NCI-H1092 (cell line): ENCODE measurements at places on chromosomes 2 and 18.

GRCh38 chr18:23494992-23495391 lies 8.3 kb upstream of the RMC1 start:
- no peak for DNase-seq

DNA sequence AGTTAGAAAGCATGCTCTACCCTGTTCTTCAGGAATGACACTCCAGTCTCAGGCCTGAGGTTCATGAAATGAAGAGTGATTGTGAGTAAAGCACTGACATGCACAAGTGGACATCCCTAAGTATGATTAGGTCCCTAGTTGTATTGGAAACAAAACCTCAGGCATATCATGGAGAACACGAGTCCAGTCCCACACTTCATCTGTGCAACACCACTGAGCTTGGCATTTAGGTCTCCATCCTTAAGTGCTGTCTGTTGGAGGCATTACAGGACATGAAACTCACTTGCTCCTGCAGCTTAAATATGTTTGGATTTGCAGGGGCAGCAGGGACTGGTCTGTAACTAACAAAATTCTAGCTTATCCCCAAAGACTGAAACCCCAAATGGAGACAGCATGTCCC lies 250.3 kb upstream of the KLHL29 start:
- no peak for DNase-seq

DNA sequence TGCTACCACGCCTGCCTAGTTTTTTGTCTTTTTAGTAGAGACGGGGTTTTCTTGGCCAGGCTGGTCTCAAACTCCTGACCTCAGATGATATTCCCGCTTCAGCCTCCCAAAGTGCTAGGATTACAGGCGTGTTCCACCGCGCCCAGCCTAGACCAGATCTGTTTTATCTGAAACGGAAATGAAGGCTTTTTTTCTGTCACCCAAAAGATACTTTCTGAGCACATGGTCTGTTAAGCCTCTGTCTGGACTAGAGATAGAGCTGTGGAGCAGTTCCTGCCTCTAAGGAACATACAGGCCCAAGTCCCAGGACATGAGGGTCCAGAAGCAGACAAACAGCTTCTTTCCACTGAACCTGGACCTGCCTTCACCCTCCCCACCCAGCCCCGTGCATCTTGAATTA lies 43.6 kb upstream of the PTMA start:
- DNase-seq, result no peak

GRCh38 chr2:200405599-200406298 lies 99.3 kb downstream of the SPATS2L start:
- DNase-seq, result no peak

DNA sequence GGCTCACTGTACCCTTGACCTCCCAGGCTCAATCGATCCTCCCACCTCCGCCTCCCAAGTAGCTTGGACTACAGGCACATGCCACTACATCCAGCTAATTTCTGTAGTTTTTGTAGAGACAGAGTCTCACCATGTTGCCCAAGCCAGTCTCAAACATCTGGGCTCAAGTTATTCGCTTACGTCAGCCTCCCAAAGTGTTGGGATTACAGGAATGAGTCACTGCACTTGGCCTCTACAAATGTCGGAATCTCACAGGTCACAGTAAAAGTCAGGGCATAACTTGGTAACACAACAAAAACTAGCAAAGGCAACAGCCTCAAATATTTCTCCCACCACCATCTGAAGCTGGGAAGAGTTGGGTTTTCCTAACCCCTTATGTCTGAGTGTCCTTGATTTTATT lies 25.3 kb downstream of the SCG2 start:
- DNase-seq, result no peak

DNA sequence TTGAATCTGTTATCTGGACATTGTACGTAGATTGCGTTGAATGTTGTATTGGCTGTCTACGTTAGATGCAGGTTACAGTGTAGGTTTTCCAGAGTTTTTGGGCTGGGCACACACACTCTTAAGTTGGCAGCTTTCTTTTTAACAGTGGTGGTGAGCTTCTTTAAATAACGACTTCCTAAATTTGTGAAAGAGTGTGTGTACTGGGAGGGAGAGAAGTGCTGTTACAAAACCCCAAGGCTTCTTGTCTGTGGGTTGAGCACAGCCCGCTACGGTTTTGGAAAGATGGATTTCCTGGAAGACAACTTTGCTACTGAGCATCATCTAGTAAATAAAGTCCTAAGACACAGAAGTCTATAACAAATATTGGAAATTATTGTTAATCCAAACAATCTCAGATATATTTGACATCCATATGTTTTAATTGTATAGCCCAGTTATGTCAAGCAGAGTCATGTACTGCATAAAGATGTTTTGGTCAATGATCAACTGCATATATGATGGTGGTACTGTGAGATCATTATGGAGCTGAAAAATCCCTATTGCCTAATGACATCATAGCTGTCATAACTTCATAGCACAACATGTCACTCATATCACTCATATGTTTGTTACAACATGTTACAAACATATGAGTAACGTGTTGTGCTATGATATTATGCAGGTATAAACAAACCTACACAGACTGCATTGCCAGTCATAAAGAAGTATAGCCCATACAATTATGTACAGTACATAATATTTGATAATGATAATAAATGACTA lies 7.9 kb upstream of the THUMPD2 start:
- no peak for DNase-seq

GRCh38 chr2:219626540-219626939 lies 890 bp upstream of the SLC4A3 start:
- no peak for DNase-seq

DNA sequence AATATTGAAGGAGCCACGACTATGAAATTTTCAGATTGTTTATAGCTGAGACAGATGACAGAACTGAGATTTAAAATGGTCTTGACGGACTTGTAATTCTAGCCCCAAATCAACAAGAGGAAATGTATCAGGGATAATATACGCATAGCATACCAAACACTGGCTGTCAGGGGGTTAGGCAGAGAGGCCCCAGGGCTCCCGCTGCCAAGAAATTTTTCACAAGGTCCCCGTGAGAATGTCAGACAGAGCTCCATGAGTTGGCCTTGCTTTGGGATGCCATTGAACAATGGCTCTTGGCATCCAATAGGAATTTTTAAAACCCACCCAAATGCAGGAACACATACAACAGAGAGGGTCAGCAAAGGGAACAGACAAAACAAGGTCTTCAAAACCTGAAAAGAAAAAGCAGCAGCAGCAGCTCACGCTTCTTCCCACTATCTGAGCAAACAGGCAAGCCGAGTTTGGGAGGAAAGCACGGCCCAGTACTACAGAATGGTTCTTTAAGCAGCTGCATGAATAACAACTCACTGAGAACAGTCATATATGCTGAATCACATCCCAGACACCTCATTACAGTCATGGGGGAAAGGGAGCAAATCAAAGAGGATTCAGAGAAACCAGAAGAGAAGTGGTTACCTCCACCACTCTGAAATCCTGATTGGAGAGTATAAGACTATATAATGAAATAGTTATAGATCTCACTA lies 445.6 kb downstream of the RND3 start:
- no peak for DNase-seq

- DNase-seq, result no peak
Measured at GRCh38 chr2:102391565-102391964, 31.4 kb upstream of the IL18RAP start.

GRCh38 chr18:26943906-26944305 lies 78.4 kb upstream of the AQP4 start:
- no peak for DNase-seq

DNA sequence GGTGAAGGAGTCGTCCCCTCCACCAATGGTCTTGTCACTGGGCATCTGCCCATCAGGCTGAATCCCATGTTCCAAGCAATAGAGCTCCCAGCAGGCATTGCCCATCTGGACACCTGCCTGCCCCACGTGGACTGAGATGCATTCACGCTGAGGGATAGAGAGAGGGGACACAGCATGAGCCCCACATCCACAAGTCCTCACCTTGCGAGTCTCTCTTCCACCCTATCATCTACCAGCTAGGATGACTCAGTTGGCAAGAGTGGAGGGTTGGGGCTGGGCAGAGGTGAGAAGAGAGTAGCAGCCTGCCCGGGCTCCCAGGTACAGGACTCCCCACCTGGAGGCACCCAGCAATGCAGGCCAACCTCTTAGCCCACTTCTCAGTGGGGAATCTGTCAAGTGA lies 959 bp upstream of the TUBA4B start:
- DNase-seq, result no peak

DNA sequence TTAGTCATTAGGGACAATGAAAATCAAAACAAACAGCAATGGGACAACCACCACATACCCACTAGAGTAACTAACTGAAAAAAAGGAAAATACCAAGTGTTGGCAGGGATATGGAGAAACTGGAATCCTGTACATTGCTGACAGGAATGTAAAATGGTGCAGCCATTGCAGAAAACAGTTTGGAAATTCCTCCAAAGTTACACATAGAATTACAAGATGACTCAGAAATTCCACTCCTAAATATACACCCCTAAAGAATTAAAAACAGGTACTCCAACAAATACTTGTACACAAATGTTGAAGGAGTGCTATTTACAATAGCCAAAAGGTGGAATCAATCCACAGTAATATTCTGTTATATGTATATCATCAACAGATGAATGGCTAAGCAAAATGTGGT lies 110.9 kb downstream of the ROCK1 start:
- DNase-seq, result no peak

DNA sequence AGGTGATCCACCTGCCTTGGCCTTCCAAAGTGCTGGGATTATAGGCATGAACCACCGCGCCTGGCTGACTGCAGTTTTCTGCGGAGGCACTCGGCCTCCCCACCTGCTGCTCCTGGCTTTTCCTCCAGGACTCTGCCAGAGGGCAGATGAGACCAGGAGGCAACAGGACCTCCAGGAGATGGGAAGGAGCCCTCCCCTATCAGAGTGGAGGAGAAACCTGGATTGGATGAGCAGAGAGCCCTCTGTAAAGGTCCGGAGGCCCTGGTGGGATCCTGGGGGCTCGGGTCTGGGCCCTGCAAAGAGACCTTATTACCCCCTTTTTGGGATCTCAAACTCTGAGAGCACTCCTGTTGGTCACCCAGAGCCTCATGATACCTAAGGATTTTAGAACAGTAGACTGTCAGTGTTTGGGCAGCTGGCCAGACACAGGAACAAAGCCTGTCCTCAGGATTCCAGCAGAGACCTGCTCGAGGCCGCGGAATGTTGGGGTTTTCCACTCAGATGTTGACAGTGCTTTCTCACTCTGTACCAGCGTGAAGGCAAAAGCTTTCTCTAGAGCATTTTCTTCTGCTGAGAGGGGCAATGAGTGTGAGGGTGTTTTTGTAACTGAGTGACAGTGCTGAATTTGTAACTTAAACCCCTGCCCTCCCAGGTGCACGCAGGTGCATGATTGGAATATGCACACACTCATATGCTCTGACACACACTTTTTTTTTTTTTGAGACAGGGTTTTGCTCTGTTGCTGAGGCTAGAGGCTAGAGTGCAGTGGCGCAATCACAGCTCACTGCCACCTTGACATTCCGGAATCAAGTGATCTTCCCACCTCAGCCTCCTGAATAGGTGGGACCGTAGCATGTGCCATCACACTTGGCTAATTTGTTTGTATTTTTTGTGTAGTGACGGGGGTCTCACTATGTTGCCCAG lies 48.4 kb downstream of the NPPC start:
- DNase-seq, result no peak

DNA sequence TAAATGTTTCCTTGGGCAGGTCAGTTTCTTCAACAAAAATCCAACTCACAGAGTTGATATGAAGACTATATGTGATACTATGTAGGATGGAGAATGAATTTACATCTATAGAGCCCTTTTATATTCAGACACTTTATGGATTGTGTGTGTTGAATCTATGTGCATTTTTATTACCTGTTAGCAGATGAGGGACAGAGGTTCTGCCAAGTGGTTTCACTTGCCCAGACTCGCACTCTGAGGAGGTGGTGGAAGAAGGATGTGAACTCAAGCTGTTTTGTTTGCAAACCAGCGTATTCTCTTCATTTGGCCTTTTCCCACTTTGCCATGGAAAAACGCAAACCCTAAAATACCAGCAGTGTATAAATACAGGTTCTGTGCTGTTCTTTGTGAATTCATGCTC lies 237.6 kb downstream of the TDRD15 start:
- no peak for DNase-seq

DNA sequence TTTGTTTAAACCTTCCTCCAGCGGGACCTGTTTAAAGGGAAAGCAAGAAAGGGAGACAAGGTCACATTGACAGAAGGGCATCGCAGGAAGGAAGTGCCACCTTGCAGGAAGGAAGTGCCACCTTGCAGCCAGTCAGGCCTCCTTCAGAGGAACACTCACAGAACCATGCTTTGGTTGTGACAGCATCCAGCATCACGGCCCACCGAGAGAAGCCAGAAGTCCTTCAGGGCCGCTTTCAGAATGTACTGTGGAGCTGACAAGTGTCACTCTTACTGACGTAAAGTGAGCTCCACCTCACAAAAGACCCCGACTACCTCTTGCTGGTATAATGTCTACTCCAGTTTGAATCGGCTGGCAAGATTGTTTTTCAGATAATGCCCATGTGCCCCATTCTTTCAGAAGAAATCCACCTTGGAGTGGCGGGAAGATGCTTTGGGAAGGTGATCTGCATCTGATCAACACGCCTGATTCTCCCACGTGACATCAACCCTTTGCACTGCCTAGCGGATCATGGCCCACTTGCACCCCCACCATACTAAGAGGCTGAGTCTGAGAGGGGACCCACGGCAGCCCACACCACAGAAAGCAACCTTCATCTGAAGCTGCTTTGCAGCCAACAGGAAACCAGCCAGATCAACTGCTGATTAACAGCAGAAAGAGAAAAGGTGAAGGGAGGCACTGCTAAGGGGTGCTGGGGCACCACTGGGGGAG lies 99.8 kb downstream of the UXS1 start:
- DNase-seq, result no peak

GRCh38 chr2:3356799-3357198 lies 20.8 kb downstream of the EIPR1 start:
- DNase-seq, result no peak

GRCh38 chr2:101026253-101026701 lies 24.2 kb downstream of the RPL31 start:
- DNase-seq, result no peak

DNA sequence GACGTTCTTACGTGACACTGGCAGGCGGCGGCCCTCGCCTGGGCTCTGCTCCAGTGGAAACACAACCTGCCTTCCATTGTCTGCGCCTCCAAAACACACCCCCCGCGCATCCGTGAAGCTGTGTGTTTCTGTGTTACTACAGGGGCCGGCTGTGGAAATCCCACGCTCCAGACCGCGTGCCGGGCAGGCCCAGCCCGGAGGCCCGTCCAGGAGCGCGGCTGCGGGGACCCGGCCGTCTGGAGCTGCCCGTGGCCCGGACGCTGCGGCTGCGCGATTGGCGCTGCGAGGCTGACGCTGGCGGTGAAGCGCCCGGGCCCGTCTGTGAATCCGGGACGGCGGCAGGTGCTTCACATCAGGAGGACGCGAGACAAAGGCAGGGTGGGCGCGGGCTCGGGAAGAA lies 670.3 kb upstream of the SALL3 start:
- no peak for DNase-seq

DNA sequence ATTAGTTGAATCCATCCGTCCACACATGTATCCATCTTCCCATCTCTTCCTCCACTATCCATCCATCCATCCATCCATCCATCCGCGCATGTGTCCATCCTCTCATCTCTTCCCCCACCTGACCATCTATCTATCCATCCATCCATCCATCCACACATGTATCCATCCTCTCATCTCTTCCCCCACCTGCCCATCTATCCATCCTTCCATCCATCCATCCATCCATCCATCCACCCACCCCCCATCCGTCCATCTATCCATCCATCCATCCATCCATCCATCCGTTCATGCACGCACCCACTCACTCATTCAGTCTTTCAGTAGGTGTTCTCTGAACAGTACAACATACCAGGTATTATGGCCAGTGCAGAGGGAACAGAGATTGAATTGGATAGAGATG lies 18.9 kb upstream of the GREB1 start:
- no peak for DNase-seq

GRCh38 chr18:51655327-51655698 lies 457.8 kb upstream of the MEX3C start:
- DNase-seq, result no peak

- no peak for DNase-seq
Measured at GRCh38 chr2:54416166-54416813, 39.8 kb upstream of the SPTBN1 start.
